RKO (cell line): ENCODE measurements at places on chromosomes 13 and 19.

DNA sequence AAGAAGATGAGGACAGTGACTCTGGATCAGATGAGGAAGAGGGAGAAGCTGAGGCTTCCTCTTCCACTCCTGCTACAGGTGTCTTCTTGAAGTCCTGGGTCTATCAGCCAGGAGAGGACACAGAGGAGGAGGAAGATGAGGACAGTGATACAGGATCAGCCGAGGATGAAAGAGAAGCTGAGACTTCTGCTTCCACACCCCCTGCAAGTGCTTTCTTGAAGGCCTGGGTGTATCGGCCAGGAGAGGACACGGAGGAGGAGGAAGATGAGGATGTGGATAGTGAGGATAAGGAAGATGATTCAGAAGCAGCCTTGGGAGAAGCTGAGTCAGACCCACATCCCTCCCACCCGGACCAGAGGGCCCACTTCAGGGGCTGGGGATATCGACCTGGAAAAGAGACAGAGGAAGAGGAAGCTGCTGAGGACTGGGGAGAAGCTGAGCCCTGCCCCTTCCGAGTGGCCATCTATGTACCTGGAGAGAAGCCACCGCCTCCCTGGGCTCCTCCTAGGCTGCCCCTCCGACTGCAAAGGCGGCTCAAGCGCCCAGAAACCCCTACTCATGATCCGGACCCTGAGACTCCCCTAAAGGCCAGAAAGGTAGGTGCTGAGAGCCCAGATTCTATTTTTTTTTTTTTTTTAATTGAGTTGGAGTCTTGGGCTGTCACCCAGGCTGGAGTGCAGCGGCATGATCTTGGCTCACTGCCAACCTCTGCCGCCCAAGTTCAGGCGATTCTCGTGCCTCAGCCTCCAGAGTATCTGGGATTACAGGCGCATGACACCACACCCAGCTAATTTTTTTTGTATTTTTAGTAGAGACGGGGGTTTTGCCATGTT, 2.3 kb downstream of the PPP1R15A start:
- peak; percentile 92 for DNase-seq

- DNase-seq, result no peak
These were observed 39.1 kb upstream of the SLC7A9 start for GRCh38 chr19:32908641-32909190.

DNA sequence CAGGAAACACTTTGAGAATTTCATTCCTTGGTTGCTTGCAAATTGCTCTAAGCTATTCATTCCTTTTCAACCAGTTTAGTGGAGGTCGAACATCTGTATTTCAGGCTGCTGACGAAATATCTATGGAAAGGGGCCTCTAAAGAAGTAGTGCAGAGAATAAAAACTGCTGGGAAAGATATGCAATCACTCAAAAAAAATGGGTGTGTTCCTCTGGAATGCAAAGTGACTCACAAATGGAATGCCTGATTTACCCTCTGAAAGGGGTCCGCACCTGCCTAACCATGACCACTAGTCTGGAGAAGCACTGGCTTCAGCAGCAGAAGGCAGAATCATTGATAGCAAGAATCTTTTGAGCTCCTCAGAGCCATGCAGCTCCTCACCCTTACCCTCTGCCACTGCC, 129.4 kb downstream of the PCDH9 start:
- DNase-seq, result no peak

GRCh38 chr13:47845981-47846380, 155.1 kb downstream of the SUCLA2 start:
- DNase-seq, result no peak

DNA sequence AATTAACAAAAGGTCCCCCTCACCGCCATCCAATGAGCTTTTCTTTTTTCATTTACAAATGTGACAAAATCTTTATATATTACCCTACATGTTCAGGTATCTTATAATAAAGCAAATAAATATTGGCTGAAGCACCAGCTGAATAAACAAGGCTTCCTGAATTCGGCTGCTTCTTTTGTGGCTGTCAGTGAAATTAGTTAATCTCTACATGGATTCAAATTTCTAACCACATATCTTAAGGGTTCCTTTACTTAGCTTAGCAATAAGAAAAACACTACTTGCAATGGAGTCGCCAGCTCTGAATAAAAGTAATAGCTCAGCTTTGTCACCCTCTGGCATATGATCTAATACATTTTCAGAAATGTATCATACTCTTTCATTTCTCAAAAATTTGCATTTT, 104.3 kb downstream of the CCNA1 start:
- no peak for DNase-seq

DNA sequence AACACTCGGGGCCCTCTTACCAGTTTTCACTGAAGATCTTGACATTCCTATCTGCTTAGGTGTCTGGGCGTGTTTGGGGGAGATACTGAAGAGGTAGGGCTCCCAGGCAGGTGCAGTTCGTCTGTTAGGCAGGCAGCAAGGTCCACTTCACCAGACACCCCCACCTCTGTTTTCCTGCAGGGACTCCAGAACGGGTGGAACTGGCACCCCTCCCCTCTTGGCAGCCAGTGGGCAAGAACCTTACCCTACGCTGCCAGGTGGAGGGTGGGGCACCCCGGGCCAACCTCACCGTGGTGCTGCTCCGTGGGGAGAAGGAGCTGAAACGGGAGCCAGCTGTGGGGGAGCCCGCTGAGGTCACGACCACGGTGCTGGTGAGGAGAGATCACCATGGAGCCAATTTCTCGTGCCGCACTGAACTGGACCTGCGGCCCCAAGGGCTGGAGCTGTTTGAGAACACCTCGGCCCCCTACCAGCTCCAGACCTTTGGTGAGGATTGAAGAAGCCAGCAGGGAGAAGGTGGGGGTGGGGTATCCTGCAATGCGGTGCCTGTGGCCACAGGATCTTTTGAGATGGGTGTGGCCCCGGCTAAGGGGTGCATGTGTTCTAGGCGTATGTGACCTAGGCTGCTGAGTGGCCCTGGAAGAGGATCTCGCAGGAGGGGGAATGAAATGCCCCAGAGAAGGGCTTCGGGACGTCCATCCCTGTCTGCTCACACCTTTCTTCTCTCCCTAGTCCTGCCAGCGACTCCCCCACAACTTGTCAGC, 3.3 kb upstream of the ICAM4 start:
- DNase-seq, result no peak

- no peak for DNase-seq
These were observed 109.6 kb downstream of the TEX26 start for GRCh38 chr13:31042049-31042448.

- DNase-seq, result no peak
These were observed 13.1 kb upstream of the SLC1A6 start for GRCh38 chr19:14992780-14993179.

DNA sequence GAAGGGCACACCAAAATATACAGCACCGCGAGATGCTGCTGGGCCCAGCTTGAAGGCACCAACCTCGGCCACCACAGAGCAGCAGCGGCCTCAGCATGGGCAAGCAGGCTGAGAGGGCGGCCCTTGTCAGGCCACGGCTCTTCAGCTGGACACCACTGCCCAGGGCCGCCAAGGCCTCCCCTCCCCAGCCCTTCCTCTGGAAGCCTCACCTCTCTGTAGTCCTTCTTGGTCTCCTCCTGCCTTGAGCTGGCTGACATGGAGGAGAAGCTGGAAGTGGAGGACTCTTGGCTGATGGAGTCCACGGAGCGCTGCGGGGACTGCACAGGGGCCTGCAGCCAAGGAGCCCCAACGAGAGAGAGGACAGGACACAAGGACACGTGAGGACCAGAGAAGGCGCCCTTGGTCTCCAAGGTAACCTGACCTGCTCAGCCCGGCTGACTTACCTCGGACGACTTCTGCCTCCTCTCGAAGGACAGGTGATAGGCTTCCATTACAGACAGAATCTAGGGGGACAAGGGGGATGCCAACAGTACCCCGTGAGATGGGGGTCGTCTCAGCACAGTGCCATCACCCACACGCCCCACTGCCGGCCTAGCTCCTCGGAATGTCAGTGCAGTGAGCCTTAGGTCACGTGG, 38.2 kb downstream of the PDCD5 start:
- no peak for DNase-seq

DNA sequence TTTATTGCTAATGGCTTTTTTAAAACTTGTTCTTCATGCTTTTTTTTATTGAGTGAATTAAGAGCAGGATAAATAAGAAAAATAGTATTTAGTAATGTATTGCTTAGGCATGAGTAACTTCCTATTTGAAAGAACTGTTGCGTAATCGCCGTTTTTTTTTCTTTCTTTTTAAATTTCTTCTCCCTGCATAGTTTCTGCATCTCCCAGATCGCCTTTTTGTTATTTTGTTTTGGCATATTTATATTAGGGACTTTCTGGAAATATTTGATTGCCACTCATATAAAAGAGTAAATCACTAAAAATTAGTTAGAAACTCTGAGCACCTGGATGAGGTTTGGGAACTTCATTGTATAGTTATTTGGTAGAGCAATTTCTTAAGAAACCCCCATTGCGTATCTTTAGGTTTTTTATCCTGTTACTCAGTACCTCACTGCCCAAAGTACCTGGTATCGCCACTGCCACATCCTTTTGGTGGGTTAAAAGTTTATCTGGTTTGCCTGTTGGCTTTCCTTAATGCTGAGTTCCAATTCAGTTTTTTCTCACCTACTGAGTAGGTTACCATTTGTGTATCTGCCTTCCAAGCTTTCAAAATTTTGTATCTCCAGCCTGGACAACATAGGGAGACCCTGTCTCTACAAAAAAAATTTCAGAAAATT, 36.2 kb upstream of the LPAR6 start:
- no peak for DNase-seq

DNA sequence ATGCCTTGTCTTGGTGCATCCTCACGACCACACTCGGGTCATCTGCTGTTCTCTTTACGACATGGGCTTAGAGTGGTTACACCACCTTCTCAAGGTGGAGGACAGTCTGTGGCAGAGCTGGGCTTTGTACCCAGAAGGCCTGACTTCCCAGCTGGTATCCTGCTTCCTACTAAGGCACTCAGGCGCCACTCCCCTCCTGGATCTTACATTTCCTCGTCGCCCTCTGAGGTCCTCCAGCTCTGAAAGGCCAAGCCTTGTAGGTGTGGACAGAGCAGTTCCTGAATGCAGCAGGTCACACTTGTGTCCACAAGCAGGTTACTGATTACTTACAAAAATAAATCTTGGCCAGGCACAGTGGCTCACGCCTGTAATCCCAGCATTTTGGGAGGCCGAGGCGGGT, 11.9 kb downstream of the SYCE2 start:
- DNase-seq, result no peak

DNA sequence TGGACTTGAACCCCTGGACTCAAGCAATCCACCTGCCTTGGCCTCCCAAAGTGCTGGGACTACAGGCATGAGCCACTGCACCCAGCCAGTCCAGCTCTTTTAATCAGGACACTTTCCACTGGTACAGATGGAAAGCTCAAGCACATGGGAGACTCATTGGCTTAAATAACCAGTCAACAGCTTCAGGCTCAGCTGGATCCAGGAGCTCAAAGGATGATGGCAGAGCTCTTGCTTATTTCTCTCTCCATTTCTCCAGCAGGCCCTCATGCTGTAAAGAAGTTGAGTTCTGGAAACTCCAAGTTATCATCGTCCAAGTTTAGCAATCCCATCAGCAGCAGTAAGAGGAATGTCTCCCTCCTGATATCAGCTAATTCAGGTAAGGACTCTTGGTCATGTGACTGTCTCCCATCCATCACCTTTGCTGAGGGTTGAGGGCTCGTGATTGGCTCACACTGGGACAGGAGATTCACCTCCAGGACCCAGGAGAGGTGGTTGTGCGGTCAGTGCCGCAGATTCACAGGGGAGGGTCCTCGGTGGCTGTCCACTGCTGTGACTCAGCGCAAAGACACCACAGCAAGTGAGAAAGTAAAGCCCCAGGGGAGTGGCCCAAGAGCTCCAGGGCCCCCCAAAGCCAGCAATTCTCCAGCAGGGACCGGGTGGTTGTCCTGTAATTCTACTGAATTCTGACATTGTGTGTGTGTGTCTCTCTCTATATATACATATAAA, 5.1 kb downstream of the CCL25 start:
- DNase-seq, result no peak

- DNase-seq, result peak; percentile 74
These were observed 1.1 kb downstream of the ARGLU1 start for GRCh38 chr13:106566641-106567473.

DNA sequence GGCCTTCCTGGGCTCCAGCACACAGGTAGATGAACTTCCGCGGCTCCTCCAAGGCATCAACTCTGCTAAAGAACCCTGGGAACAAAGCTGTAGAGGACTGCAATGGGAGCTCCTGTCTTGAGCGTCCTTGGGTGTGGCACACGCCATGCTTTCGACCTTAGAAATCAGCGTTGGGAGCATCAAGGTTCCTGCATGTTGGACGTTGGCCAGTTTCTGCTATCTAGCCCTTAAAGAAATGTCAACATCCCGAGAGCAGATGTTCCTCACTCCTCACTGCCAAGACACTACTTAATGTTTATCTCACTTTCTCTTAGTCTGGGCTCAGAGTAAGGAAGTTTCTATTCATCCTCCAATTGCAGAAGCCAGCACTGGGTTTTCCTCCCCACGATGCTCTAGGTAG, 70.6 kb upstream of the MEDAG start:
- DNase-seq, result no peak

GRCh38 chr19:5035105-5035761, 66.3 kb downstream of the KDM4B start:
- DNase-seq, result no peak

DNA sequence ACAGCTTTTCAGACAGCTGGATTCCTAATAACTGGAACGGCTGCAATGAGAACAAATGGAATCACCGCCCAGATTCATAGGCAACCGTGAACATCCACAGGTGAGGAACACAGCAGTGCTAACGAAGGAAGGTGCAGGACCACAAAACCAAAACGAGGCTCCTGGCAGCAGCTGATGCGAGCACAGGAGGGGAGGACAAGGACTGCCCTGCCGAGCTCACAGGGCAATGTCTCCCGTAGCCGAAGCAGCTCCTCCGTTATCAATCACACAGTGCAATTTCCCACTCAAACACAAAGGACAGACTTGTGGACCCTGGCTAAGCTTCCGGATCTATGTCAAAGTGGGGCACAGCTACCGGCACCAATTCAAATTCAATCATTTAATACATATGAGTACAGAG, 70.6 kb downstream of the STK24 start:
- DNase-seq, result no peak

DNA sequence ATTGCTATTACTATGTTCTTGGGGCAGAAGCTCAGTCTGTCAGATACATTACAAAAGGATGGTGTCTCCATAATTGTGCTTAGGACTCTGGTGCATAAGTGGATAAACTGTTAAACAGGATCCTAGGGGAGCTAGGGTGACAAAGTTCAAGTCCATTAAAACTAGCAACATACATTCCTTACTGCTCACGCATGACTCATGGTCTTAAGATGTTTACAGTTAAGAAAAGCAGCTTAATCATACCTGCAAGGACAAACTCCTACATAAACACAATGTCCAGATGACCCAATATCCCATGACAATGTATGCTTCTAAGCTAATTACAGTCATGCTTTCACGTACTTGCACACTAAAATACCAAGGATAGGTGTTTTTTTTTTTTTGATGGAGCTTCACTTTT, 3.5 kb upstream of the ZNF701 start:
- DNase-seq, result peak; percentile 92

- DNase-seq, result no peak
These were observed 525.1 kb upstream of the NBEA start for GRCh38 chr13:34416971-34417380.

GRCh38 chr13:77384999-77385398, 58.1 kb upstream of the MYCBP2 start:
- no peak for DNase-seq
